NCI-H460 (cell line): ENCODE measurements at places on chromosomes 12 and 14. TPM values are rescaled to one million over a fixed set of nuclear protein-coding genes. Genes with fewer than 3 reads are reported as not detected.
A peak's percentile ranks its signal among the peaks of the same experiment; 100 is the strongest.

Gene DTX3
- 22.0 and 27.4 TPM in 2 replicates for total RNA-seq

Gene RILPL2
- 2.3 and 2.5 TPM in 2 replicates for total RNA-seq

GRCh38 chr12:14775636-14775980 is 27.7 kb downstream of the WBP11 start:
- peak; percentile 2 for DNase-seq

GRCh38 chr12:2319737-2320506 is 267.1 kb downstream of the CACNA1C start:
- DNase-seq, result no peak

DNA sequence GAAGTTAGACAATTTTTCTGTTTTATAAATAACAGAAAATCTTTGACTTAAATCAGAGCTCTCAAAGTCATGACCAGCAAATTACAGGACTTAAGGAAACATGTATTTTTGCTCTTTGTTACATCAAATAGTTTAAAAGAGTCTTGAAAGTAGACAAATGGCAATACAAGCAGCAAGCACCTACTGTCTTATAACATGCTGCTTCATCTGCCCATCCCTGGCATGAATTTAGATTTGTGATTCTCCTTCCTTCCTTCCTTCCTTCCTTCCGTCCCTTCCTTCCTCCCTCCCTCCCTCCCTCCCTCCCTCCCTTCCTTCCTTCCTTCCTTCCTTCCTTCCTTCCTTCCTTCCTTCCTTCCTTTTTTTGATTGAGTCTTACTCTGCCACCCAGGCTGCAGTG is 715.6 kb upstream of the FLRT2 start:
- DNase-seq, result no peak

DNA sequence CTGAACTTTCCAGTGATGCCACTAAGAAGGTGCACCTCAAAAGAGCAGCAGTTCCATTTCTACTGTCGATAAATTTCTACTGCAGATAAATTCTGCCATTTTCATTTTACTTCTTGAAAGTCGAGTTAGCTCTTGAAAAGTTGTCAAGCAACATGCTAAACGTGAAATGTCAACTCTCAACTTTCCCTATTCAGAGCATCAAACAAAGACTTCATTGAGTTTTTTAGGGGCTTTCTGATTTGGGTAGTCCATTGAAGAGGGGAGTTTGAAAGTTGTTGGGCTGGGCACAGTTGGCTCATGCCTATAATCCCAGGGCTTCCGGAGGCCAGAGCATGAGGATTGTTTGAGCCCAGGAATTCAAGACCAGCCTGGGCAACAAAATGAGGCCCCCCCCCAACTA is 59.4 kb upstream of the SYNE2 start:
- DNase-seq, result no peak

GRCh38 chr12:118361889-118362288 is 10.8 kb downstream of the TAOK3 start:
- DNase-seq, result no peak

DNA sequence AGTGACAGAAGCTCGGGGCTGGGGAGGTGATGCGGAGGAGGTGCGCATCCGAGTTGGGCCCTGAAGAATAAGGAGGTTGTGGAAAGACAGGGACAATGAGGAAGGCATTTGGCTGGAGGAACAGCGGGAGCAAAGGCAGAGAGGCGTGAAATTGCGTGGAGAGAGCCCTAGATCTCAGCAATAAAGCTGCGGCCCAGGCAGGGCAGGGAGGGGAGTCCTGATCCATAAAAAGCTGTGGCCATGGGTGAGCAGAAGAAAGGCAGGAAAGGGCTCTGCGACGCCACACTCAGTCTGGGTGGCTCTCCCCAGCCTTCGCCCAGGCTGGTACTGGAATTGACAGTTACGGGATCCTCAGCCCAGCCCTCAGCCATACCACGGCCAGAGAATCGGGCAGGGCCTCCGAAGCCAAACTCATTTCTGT is 2.2 kb downstream of the FIGNL2 start:
- no peak for DNase-seq

GRCh38 chr14:91350813-91351511 is 66.7 kb downstream of the CCDC88C start:
- peak; percentile 31 for DNase-seq

GRCh38 chr12:69396041-69396440 is 36.5 kb downstream of the YEATS4 start:
- no peak for DNase-seq

DNA sequence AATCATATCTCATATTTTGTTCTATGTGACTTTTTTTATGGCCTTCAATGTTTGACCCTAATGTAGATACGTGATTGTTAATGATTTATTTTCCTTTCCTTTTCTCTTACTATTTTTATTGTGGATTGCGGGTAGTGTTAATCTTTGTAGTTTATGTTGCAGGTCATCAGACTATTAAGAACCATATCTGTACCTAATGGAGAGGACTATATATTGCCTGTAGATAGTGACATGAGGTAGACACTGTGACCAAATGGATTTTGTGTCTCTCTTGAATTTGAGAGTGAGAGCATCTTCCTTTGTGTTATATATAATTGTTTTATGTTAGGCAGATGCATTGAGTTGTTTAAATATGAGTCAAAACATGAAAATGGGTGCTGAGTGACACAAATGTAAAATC is 543.4 kb upstream of the MGAT4C start:
- no peak for DNase-seq
